ENCODE measurements at places on chromosomes 2 and 18.

- no peak for DNase-seq
Observed at GRCh38 chr2:151336863-151337371, 20.5 kb upstream of the TNFAIP6 start.

DNA sequence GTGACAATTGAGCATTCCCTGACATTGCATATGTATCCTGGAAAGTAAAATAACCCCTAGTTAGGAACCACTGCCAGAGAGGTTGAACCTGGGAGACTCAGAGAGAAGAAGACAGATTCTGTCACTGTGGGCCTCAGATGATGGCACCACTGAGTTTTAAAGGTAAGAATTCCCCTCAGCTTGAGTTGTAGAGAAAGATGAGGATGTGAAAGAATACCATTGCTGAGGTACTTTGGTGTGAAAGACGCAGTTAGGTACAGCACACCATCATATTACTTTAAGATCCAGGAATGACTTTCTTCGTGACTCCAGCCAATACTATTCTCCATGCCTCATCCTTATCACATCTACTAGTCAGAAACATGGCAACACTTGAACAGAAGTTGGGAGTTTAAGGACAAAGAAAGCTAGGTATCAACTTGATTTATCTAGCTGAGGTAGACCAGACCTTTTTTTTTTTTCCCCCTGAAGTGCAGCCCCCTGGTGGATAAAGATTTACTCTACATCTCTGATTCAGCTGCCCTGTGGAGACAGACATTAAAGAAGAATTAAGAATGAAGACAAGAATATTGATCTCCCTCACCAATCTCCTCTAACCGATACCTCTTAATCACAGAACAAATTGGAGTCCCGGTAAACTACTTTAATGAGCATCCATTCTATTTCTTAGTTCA lies 630.5 kb upstream of the FANCL start:
- DNase-seq, result no peak

GRCh38 chr2:197294260-197294659 lies 16.3 kb downstream of the ANKRD44 start:
- no peak for DNase-seq

DNA sequence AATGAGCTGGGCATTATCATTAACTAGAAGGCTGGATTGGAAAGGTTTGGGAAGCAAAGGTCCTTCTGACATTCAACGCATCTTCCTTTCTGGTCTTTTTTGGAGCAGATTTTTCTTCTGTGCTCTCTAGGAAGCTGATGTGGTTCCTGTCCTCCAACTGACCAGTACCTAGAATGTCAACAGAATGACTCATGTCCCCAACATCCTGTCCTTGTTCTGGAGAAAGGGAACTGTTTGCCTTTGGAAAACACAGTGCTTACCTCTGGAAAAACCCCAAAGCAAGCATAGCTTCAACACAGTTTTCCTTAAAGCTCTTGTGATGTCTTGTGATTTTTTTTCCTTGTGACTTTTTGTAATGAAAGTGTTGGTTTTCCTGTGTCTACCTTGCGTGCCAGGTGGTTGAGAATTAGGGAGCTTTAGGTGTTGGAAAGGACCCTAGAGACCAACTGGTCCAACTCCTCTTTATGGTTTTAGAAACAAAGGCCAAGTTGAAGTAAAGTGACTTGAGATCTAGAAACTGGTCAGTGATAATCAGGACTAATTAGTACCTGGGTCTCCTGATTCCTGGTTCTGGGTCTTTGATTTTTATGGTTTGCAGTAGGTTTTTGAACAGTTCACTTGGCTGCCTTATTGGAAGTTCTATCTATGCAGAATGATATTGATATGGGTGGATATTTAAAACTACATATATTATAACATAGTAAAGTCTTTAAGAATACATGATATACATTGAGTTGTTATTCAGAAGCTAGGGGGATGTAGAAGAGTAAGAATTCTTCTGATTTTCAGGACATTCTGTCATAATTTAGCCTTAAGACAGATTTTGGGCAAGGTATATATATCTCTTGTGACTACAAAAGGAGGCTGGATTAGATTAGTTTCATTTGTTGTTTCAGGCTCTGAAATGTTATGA lies 70.5 kb downstream of the FMNL2 start:
- no peak for DNase-seq

DNA sequence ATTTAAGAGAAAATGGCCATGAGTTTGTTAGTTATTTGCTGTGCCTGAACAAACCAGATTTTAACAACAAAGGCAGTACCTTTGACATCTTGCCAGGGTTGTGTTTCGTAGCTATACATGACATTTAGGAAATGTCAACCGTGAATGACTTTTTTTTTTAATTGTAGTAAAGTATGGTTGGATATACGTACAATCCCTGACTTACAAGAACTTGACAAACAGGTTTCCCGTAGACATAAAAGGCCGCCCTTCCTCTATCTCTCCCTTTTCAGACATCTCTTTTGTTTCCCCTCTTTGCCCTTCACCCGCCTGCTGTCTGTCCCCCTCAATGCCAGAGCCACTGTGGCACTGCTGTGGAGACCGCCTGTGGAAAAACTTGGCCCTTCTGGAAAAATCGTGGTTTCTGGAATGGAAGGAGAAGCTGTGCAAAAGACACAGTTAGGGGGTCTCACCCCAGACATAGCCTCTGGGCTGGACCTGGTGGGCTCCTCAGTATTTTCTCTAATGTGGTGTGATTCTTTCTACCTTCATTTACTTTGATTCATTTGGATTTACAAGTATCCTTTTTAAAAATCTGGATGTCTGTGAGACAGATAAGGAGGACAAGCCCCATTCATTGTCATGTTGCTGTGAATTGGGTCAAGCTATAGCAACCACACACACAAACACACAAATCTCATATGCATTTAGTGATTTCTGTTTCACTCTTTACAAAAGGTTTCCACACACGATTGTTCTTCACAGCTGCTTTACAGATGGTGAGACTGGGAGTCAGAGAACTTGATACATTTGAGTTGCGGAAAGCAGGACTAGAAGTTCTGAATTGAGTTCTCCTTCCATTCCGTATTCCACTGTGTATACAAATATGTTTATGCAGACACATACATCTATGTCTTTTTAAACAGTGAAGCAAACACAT lies 48.6 kb downstream of the SPATS2L start:
- DNase-seq, result no peak

DNA sequence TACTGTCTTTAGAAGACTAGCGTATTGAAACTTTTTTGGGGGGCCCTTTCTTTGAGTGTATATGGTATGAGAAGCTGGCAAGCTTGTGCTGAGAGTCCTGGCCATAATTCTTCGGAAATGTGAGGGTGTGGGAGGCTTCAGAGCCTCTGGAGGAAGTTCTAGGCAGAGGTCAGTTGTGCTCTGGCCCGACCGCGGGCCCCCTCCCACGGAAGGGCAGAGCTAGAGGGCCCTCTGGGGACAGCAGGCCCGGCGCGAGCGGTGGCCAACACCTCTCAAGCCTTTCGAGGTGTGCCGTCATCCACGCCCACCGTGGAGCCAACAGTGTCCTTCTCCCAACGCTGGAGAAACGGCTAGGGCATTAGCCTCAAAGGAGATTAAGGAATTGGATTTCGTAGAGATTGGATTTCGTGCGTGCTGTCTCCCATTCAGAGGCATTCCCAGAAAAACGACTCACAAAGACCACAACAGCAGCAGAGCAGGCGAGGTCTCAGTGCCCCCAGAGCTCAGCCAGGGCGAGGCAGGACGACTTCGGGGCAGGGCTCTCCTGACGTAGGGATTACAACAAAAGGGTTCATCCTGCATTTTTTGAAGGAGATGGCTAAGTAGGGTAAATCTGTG lies 2.2 kb upstream of the MTCL1 start:
- DNase-seq, result no peak

DNA sequence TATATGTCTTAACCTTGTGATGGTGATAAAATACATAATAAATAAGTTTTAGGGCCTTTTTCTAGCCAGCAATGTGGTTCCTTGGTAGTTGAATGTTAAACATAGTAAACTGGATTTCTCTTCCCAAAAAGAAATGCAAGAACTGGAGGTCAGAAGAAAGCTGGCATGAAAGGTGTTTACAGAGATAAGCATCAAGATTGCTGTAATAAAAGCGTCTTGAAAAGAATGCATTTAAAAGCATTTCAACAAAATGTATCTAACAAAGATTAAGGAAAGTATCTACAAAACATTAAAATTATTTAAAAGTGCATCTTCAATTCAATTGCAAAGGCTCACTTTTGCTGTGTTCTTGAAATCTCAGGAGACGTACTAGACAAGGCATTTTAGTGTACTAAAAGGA lies 419.0 kb downstream of the ERBB4 start:
- no peak for DNase-seq

DNA sequence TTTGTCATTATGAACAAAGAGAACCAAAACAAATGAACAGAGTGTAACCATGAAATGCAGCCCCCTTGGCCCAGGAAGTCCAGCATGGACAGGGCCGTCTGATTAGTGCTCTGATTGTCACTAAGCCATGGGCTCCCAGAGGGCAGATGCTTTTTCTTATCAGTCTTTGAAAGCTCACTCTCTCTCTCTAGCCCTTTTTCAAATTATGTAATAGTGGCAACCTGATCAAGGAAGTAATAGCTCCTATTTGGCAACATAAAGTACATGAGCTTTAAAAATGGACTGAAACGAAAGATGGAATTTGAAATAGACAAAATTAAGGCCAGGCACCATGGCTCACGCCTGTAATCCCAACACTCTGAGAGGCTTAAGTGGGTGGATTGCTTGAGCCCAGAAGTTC lies 32.4 kb upstream of the EPG5 start:
- DNase-seq, result no peak

- DNase-seq, result no peak
Observed at GRCh38 chr2:231687133-231687852, 21.0 kb upstream of the PTMA start.

DNA sequence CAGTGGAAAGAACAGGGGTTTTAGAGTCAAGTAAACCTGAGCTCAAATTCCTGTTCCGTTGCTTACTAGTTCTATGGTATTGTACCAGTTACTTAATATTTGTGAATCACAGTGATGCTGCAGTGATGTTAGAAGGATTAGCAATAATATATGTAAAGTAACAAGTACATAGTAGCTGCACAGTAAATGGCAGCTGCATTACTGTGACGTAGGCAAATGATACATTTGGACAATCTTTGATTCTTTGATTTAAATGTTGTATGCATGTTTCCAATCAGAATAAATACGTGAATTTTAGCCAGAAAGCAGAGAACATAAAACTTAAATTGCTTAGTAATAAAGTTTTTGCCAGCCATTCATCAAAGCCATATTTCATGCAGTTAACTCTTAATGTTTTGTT lies 243.0 kb downstream of the ERBB4 start:
- DNase-seq, result no peak

DNA sequence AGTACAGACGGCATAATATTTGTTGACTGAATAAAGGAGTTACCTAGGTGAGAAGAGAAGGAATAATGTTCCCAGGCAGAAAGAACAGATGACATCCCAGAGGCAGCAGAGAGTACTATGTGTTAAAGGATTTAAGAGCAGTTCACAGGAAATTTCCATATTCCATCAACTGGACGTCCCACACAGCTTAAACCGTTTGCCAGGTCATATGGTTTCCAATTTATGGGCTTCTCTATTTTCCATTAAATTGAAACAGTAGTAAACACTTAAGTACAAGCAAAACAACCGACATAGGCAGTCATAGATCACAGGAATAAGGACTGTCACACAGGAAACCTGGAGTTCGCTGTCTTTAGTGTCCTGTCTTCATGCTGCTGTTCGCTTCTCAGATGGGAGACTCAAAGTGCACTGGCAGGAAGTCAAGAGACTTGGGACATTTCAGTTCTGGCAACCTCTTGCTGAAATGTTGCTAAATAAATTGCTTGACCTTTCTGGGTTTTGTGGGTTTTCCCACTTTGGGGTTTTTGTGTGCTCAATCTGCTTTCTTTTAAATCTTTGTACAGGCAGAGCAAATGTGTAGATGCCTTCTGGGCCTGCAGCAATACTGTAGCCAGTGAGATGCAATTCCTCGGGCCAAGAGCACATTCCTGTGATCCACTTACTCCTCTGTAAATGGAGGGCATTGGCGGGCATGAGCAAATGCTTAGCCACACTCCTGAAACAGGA lies 5.8 kb upstream of the PIEZO2 start:
- DNase-seq, result no peak

DNA sequence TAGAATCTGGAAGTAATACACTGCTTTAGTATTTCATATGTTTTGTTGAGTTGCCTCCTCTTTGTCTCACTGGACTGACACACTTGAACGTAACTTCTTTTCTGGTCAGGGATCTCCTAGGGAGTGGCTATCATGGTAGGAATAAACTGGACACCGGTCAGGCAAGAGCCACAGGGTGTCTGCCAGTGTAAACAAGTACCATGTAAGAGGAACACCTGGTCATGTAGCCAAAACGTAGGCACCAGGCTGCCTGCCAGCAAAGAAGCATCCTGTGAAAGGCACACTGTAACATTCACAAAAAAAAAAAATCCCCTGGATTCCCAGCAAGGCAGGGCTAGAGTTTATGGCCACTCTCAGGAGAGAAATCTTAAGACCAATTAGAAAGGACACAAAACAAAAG lies 372.8 kb upstream of the RND3 start:
- no peak for DNase-seq

DNA sequence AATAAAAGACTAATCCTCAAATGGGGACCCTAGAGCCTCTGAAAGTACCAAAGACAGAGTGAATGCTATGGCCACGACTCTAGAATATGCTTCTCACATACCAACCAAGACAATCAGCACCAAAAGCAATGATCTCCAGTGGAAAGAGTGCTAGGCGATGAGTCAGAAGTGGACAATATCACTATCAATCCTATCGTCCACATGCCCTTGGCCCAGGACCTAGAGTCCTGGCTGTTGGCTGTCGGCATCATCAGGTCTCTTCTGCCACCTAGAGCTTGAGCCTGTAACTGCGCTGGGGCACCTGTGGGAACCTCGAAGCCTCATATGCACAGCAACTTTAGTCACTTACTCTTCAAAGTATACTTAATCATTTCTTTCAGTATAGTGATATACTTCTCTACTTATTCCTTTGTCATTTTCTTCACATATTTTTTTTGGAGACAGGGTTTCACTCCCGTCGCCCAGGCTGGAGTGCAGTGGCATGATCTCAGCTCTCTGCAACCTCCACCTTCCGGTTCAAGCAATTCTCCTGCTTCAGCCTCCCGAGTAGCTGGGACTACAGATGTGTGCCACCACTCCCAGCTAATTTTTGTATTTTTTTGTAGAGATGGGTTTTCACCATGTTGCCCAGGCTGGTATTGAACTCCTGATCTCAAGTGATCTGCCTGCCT lies 29.7 kb downstream of the NOL10 start:
- peak; percentile 35 for DNase-seq

Measured in neuronal stem cell (in vitro differentiated cells).